ENCODE measurements at places on chromosomes 3 and 15. TPM values are rescaled to one million over a fixed set of nuclear protein-coding genes. Genes with fewer than 3 reads are reported as not detected.
A peak's percentile ranks its signal among the peaks of the same experiment; 100 is the strongest.

DNA sequence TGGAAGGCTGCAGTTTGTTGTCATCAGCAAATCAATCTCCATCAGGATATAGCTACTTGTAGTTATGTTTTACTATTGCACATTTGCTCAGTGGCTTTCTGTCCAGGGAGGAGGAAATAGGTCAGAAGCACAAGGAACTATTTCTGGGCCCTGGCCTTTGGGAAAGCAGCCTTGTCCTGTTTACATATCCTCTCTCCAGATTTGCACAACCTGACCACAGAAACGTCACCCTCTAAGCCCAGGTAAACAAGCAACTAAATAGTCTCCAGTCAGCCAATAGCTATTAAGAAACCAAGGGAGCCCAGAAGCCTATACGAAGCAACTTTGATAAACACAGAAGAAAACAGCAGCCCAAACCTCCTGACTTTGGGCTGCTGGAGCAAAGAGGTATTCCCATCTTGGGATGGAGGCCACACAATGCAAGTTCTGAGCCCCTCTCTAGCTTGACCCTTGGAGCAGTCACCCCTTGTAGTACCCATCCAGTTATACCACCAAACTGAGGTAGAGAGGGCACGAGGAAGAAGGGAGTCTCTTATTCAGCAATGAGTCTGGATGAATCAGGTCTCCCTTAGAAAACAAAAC, 2.3 kb upstream of the FEM1B start:
- no peak for DNase-seq

GRCh38 chr15:58139276-58139988, 1.3 kb downstream of the AQP9 start:
- DNase-seq: no peak

GRCh38 chr3:182910936-182911781, 69.2 kb downstream of the DCUN1D1 start:
- no peak for DNase-seq

DNA sequence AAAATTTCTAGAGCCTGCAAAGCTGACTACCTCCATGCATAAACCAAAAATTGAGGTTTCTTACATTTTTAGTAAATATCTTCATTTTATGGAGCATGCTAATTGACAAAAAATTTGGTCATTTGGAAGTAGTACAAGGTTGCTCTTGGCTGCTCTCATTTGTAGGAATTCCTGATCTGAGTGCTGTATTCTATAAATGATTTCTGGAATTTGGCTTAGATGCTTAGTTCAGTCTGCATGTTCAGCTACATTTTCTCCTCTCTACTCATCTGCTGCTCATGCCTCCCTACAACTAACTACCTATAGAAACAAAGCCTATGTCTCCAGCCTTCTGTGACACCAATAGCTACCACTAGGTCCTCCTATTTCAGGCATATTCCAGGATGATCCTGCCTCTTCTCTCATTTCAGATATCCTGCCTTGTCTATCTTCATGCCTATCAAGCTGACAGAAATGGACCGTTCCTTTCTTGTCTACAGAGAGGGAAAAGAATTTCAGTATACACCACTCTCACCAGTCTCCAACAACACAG, 901.1 kb downstream of the TBL1XR1 start:
- no peak for DNase-seq

The GP9 gene
- not detected for total RNA-seq

GRCh38 chr3:183303690-183304089, 50.6 kb downstream of the B3GNT5 start:
- no peak for DNase-seq

DNA sequence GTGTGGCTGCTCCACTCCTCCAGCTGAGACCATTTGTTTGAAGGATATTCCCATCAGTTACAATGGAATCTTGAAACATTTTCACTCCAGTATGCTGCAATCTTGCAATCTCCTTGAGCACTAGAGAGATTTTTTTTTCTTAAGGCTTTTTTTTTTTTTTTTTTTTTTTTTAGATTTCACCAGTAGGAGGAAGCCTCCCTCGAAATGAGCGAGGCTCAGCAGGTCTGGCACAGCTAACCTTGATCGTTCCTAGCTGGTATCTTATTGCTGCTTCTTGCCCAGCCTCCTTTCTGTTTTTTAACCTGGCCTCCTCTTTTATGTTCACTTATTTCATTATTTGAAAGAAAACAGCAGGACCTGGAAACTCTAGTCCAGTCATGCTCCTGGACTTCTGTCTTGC, 48.1 kb downstream of the RAP2B start:
- DNase-seq: no peak

The LYZL4 gene
- total RNA-seq: not detected

GRCh38 chr3:25593001-25593400, 71.7 kb downstream of the TOP2B start:
- no peak for DNase-seq

The RLBP1 gene
- not detected for total RNA-seq

GRCh38 chr3:37861620-37862041, at the start of gene CTDSPL:
CTDSPL (plus strand) TSS chr3:37861880; CDS start chr3:37862200, 320 bp downstream.
- peak; percentile 73 for DNase-seq

GRCh38 chr3:195106418-195106906, 164.5 kb downstream of the XXYLT1 start:
- peak; percentile 76 for DNase-seq

- no peak for DNase-seq
These were observed 2.8 kb downstream of the PRSS50 start for GRCh38 chr3:46714728-46715506.

The EIF5A2 gene
- total RNA-seq: 14.0 TPM

The COLQ gene
- 3.1 TPM for total RNA-seq

GRCh38 chr3:22542311-22542710, 660.8 kb upstream of the UBE2E2 start:
- DNase-seq: no peak

DNA sequence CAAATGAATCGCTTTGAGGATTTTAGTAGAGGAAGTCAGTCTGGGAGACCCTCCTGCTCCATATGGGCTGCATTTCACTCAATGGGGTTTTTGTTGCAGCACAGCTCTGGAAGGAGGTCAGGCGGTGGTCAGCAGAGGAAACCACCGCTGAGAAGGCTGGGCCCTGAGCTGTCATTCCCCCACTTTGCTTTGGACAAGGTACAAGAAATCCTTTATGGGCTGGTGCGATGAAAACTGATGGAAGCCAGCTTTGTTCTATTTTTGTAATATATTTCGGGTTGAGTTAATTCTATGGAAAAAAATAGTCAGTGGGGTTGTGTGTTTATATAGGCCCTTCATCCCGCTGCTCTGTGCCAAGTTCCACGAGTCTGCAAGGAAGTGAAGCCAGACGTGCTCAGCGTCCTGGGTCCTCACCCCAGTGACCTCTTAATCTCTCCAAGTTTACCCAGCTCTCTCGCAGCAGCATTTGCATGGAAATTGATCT, 157.1 kb upstream of the TMC3 start:
- DNase-seq: no peak

The GABRG3 gene
- not detected for total RNA-seq

DNA sequence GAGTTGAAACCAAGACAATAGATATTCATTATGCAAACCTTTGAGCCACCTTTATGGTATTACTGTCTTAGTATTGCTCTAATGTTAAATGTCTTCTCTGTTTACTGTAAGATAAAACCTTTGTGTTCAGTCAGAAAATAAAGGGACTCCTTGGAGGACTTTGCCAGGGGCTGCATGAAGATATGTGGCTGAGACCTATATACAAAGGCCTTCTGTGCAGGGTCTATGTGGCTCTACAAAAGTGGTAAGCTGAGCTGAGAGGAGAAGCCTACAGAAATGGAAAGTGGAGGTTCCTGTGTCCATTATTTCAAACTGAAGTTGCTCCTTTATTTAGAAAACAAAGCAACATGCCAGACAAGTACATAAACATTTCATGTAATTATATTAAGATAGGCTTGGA, 131.5 kb downstream of the FNDC3B start:
- no peak for DNase-seq

The LZTFL1 gene
- 30.6 TPM for total RNA-seq

DNA sequence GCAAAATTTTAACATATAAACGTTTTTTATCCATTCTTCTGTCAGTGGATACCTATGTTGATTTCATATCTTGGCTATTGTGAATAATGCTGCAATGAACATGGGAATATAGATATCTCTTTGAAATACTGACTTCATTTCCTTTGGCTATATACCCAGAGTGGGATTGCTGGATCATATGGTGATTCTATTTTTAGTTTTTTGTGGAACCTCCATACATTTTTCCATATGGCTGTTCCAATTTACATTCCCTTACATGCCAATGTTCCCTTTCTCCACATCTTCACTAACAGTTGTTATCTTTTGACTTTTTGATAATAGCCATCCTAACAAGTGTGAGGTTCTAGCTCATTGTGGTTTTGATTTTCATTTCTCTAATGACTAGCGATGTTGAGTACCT, 344.6 kb downstream of the EPHA3 start:
- DNase-seq: no peak

DNA sequence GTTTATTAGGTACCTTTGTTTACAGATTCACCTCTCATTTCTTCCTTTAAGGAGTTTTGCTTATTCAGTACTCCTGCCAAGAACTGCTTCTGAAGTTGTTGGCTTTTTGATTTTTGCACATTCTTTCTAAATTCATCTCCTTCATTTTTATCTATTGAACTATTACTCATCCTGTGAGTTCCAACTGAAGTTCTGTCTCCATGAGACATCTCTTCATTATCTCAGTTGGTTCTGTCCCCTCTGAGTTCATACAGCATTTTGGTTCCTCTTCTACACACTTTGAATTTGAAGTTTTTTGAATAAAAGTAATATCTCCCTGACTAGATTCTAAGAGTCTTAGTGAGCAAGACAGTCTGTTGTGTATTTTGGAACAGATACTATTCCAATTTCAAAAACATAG, 299.7 kb downstream of the OTOL1 start:
- DNase-seq: no peak

The MCF2L2 gene
- 1.1 TPM for total RNA-seq

- no peak for DNase-seq
These were observed 149.6 kb downstream of the LEKR1 start for GRCh38 chr3:156975721-156976120.

GRCh38 chr15:68642491-68642845, 63.7 kb downstream of the CORO2B start:
- no peak for DNase-seq

DNA sequence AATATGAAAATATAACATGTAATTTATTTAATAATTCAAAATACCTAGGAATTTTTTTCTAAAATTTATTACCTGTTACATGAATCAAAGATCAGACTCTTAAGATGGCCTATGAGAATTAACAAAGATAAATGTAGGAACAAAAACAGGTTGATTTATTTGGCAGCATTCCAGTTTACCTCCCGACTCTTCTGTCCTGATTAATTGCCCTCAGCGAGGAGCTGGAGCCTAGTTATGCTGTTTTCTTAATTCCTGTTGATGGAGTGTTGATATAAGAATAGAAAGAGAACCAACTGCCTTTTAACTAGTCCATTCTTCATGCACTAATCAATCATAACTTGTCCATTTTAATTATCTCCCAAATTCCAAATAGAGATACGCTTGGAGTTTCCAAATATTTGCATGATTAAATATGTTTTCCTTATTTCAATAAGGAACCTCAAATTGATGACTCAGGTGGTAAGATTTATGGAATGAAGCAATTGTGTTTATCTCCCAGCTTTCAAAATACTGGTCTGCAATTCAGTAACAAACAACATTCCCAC, 10.6 kb upstream of the CPB1 start:
- DNase-seq: no peak

DNA sequence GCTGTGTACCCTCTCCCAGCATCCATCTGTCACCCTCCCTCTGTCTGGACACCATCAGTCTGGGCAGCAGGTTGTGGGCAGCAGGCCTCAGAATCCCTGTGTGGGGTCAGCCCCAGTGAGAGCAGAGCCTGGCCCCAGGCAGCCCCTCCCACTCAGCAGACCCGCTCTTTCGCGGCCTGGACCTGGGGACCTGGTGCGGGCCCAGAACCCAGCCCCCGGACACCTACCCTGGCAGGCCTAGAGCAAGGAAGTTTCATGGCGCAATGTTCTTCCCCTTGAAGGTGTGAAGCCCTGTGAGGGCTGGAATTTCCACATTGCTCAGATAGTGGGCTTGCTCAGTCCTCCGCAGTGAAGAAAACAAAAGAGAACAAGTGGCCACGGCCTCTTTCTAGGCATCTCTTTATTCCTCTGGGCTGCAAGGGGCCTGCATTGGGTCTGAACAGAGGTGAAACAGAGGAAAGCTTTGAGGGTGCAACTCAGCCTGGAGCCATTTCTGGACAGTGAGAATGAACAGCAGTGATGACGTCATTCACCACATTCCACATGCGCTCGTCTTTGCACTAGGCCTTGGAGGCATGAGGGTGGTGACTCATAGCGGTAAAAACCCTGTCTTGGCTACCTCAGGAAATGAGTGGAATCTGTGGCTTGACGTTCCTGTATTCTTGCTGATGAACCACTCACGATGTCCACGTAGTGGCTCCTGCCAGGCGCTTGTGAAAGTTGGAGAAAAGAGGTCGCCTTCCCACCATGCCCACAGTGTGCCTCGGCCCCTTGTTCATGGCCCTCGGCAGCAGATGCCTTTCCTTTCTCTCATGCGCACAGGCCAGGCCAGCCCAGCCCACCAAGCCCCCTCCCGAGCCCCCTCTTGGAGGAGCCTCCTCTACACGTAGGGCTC, 66.1 kb downstream of the SLC30A4 start:
- DNase-seq: peak; percentile 34

DNA sequence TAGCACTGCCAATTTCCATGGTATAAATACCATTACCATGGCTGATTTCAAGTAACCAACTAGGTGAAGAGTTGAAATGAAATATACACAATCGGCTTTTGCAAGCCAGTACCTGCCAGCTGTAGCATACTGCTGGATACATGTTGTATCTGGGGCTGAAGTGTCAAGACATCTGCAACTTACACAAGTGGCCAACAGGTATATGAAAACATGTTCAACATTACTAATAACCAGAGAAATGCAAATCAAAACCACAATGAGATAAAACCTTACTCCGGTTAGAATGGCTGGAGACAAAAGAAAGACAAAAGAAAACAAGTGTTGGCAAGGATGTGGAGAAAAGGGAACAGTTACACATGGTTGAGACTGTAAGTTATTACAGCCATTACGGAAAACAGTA, 11.6 kb downstream of the ATOSA start:
- no peak for DNase-seq

DNA sequence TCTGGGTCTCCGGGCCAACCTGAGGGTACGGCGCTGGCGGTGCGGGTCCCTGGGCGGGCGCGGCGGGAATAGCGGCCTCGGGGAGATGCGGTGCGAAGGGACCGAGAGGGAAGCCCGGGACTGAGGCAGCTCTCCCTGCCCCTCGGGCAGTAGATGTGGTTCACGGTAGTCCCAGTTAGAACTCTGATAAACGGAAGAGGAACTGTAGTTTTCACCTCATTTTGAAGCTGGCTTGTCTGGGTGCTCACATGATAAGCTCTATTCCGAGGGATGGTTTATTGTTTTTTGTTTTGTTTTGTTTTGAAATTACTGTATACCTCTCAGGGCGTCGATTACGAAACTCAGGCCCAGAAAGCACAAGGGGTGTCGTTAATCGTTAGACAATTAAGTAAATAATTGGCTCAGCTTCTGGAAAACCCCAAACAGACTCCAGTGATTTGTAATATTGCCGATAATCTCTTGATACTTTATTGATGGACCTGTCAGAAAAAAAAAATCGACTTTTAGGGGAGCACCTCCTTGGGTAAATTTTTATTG, 413 bp downstream of the NUSAP1 start:
- no peak for DNase-seq
